ENCODE measurements at places on chromosomes 1 and 21.

DNA sequence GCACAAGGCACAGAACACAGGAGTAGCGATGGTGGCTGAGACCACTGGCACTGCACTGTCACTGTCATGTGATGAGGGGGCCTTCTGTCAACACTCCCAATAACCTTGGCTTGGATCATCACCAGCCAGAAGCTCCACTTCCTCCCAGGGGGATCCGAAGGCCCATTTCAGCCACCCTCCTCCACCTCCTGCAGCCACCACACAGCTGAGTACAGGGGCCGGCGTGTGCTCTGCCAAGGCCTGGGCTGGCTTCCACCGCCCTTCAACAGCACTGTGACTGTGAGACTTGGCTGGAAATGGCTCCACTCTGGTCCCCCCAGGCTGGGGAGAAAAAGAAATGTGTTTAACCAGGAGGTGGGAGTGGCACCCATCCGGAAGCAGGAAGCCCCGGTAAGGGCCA, 9.9 kb upstream of the NADK start:
- no peaks in the 10 kb centered on the region for H3K27me3 ChIP-seq
- peaks cover 9% of the 10 kb centered on the region for H3K4me1 ChIP-seq
- H3K36me3 ChIP-seq = no peaks in the 10 kb centered on the region
- no peak overlapping the region for H3K4me3 ChIP-seq

GRCh38 chr1:171254859-171255258, 6.6 kb downstream of the FMO1 start:
- peaks cover 15% of the 10 kb centered on the region for H3K27me3 ChIP-seq
- H3K4me1 ChIP-seq = peaks cover 6% of the 10 kb centered on the region
- no peak for DNase-seq
- H3K36me3 ChIP-seq = no peaks in the 10 kb centered on the region

GRCh38 chr21:38082936-38083485, 166.8 kb upstream of the KCNJ6 start:
- H3K27me3 ChIP-seq = no peaks in the 10 kb centered on the region
- no peak overlapping the region for H3K27ac ChIP-seq
- H3K4me1 ChIP-seq = no peaks in the 10 kb centered on the region
- H3K36me3 ChIP-seq = no peaks in the 10 kb centered on the region

GRCh38 chr1:240320659-240321058, 229.0 kb downstream of the FMN2 start:
- no peaks in the 10 kb centered on the region for H3K27me3 ChIP-seq
- no peak overlapping the region for H3K4me3 ChIP-seq
- no peaks in the 10 kb centered on the region for H3K4me1 ChIP-seq
- H3K36me3 ChIP-seq = no peaks in the 10 kb centered on the region
- no peak for DNase-seq

DNA sequence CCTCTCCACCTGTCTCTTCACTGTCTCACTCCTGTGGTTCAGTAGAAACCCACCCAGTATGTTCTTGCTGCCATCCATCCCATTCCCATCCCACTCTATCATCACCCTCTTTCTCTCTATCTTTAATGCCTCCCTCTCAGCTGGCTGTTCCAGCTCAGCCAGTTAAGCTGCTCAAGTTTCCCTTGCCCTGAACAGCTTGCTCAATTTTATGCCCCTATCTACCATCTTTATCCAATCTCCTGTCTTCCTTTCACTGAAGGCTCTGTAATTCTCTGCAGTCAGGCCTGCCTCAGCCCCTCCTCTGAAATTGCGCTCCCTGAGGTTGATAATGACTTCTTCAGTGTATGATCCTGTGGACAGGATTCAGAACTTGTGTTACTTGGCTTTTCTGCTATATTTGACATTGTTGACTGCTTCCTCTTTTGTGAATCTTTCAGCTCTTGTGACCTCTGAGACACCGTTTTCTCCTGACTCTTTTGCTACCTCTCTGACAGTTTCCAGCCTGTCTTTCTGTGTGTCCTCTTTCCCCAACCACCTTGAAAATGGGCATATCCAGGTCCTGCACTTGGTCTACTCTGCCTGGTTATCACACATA, 13.9 kb upstream of the BCAR3 start:
- peaks cover 9% of the 10 kb centered on the region for H3K4me1 ChIP-seq
- H3K4me3 ChIP-seq = no peak overlapping the region
- DNase-seq = no peak
- H3K27me3 ChIP-seq = no peaks in the 10 kb centered on the region
- no peak overlapping the region for H3K27ac ChIP-seq

DNA sequence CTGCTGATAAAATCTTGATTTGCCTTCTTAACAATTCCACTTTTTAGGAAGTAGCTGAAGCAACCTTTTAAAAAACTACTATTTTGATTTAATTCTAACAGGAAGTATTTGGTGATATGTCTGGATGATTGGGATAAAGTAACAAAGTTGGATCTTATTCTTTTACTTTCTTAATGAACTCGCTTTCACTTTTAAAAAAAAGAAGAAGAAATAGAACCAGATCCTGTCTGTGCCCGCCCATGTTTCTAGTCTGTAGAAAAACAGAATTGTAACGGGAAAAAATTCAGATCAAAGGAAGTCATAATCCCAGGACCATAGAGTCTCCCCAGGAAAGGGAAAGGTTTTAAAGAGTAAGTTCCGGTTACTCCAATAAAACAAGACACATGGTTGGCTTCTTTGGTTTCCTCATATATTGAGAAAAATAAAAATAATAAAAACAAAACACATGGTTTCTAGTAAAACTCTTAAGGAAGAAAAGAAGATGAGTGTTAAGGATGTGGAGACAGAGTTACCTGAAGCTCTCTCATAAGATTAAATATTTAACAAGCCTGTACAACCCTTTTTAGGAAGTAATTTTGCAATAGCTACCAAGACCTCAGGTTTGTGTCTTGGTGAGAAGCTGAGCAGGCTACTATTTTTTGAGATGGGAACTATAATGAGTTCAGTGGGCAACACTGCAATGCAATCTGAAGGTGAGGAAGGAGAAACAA, 4.9 kb downstream of the CD48 start:
- no peaks in the 10 kb centered on the region for H3K4me1 ChIP-seq
- no peaks in the 10 kb centered on the region for H3K27me3 ChIP-seq
- no peaks in the 10 kb centered on the region for H3K36me3 ChIP-seq
- DNase-seq = no peak
- peak overlapping the region; percentile 60 for H3K27ac ChIP-seq

DNA sequence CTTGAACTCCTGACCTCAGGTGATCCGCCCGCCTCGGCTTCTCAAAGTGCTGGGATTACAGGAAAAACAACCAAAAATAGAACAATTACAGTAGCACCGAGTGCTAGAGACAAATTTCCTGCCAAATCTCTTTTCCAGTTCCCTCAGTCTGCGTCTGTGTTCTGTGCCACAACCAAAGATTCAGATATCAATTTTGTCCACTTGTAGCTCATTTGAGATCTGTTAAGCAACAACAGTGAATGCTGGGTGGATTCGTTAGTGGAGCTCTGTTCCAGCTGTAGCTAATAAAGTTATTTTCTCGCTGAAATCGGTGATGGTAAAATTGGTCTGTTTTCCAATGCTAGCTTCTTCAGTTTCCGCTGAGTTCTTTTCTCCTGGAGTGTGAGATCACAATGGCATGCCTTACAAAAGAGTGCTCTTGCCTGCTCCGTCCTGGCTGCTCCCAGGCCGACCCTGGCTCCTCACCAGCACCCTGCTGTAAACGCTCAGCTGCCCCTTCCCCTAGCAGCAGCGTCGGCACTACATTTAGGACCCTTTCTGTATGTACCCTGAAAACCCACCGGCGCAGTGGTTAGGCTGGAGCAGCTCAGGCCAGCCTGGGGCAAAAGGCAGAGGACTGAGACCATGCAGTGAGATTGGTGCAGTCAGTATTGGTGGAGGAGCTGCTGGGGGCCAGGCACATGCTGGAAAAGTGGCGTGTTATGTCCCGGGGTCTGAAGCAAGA, 395.4 kb downstream of the KIF26B start:
- H3K36me3 ChIP-seq = no peaks in the 10 kb centered on the region
- H3K27me3 ChIP-seq = peaks cover 3% of the 10 kb centered on the region
- no peak overlapping the region for H3K27ac ChIP-seq
- DNase-seq = no peak
- no peak overlapping the region for H3K4me3 ChIP-seq

GRCh38 chr1:156129687-156130577, 15.4 kb downstream of the LMNA start:
- DNase-seq = peak; percentile 88
- H3K27ac ChIP-seq = peak overlapping the region; percentile 100
- H3K4me3 ChIP-seq = no peak overlapping the region
- H3K27me3 ChIP-seq = no peaks in the 10 kb centered on the region
- H3K4me1 ChIP-seq = peaks cover 58% of the 10 kb centered on the region
- no peaks in the 10 kb centered on the region for H3K36me3 ChIP-seq

DNA sequence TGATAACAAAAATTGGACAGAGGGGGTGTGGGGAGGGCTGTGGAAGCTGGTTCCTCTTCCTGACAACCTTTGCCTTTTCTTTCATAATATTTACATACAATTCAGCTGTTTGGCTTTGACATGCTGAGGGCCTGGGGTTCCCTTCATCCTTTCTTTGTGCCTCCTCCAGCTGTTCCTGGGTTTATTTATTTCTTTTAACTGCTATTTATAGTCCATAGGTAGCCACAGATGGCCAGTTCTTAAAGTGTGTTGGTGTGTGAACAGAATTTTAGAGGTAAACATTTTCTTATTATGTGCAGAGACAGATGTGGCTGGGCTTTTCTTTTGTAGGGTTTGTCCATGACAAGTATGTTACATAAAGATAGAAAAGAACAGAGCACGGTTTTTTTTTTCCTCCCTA, 34.1 kb upstream of the CNIH3 start:
- no peaks in the 10 kb centered on the region for H3K4me1 ChIP-seq
- no peaks in the 10 kb centered on the region for H3K27me3 ChIP-seq
- no peak overlapping the region for H3K27ac ChIP-seq
- no peak overlapping the region for H3K4me3 ChIP-seq
- no peak for DNase-seq

DNA sequence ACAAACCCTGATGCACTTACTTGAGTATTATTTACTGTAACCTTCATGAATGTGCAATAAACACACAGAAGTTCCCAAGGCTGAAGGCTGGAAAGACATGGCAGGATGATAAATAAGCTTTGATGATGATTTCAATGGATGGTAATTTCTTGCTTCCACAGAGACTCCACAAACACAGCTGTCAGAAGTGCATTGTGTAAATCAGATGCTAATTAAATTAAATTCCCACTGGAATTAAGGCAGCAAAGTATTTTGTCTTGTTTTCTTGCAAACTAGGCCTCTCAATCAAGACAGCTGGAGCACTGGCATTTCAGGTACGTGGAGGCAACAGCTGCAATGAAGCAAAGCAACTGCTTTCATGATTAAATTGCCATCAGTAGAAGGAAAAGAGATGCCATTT, 24.1 kb downstream of the FAM177B start:
- no peak overlapping the region for H3K4me3 ChIP-seq
- H3K27me3 ChIP-seq = no peaks in the 10 kb centered on the region
- DNase-seq = no peak
- no peaks in the 10 kb centered on the region for H3K36me3 ChIP-seq

- no peak overlapping the region for H3K27ac ChIP-seq
- no peak overlapping the region for H3K4me3 ChIP-seq
- no peak for DNase-seq
Observed at GRCh38 chr21:17427831-17428483, 84.9 kb upstream of the CXADR start.

GRCh38 chr21:19648391-19648790, 1244.8 kb upstream of the TMPRSS15 start:
- no peaks in the 10 kb centered on the region for H3K36me3 ChIP-seq
- H3K27ac ChIP-seq = no peak overlapping the region
- H3K4me3 ChIP-seq = no peak overlapping the region

DNA sequence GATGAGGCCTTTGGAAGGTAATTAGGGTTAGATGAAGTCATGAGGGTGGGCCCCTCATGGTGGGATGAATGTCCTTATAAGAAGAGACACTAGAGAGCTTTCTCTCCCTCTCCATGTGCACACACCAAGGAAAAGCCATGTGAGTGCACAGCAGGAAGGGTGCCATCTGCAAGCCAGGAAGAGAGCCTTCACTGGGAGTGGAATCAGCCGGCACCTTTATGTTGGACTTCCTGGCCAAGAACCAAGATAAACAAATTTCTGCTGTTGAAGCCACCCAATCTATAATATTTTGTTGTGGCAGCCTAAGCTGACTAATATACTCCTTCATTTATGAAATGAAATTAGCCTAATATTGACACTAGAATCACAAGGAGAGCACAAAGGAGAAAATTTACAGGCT, 38.2 kb upstream of the PKP1 start:
- no peak for DNase-seq
- H3K36me3 ChIP-seq = no peaks in the 10 kb centered on the region
- no peaks in the 10 kb centered on the region for H3K4me1 ChIP-seq
- peaks cover 37% of the 10 kb centered on the region for H3K27me3 ChIP-seq
- no peak overlapping the region for H3K27ac ChIP-seq

All from transverse colon (tissue), 4 donors.